ENCODE measurements at places on chromosomes 5 and 9.

DNA sequence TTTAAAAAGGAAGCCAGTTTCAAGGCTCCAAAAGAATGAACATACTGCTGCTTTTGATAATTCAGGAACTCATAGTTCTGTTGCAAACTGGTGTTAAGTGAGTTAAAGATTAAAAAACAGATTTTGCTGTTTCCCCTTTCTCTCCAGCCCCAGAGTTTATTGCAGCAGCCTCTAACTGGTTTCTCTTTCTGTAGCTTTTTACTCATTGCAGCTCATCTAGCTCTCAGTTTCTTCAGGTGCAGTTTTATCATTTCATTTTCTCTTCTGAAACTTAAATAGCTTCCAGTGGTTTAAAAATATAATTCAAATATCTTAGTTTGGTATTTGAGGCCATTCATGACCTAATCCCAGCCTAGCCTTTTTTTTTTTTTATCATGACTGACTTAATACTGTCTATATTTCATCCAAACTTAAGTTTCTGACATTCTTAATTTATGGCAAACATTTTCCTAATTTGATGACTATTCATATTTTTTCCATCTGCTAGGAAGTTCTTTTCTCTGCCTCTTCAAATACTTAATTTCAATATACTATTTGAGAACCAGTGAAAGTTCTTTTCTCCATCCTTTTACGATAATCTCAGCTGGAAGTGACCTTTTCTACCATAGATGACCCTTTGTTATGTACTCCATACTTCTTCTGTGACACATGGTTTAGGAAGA lies 252.7 kb upstream of the GRIA1 start:
- DNase-seq: no peak

DNA sequence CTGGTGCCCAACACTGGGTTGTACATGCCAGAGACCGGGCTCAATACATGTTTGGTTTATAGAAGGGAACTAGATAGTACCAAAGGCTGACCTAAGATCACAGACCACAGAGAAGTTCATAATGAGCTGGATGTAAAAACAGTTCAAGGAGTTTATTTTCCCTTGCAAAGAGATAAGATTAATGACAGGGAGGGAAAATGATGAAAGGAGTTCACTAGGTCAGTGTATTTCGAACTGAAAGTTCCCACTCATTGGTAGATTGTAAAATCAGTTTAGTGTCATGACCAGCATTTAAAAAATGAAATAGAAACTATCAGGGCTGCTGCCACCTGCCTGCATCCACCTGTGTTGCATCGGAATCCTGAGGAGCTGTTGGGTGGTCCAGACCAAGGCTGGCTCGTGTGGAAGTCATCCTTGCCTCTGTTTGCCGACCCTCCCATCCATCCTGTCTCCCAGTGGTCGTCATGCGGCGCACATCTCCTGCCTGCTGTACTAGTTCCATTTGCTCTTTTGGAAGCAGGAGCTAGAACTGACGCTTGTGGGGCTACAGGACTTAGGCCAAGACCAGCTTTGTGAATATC lies 21.1 kb downstream of the TBC1D2 start:
- DNase-seq: no peak

DNA sequence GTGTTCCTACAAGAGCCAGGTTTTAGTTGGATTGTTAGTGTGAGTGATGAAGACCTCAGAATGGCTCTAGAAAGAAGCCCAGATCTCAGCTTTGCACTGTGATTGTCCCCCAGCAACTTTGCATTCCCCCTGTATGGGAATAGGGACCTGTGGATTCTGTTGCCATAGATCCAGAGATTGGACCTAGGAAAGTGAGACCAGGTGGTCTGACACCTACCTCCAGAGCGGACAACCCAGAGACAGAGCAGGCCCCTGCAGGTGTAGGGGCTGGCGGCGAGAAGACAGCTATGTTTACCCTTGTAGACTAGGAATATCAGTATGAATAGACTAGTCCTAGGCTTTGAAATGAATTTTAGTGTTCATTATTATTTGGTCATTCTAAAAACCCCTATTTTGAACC lies 53.6 kb downstream of the IRF1 start:
- no peak for DNase-seq

- DNase-seq: no peak
These were observed 5.1 kb downstream of the RPL37 start for GRCh38 chr5:40829748-40830533.

DNA sequence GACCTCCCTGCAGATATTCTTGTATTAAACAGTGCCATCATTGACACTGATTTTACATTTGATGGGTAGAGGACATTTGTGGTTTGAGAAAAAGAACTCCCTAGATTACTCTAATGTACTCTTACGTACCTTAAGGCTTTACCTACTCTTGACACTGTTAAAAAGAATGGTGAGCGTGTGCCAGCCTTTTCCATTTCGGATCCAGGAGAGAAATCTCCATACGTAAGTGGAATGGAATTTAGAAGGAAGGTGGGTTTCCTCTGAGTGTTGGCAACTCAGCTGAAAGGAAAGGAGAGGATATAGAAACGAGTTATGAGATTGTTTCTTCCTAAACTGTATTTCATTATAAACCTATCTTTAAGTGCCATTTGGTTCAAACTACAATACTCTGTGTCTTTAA lies 40.9 kb downstream of the TNPO1 start:
- no peak for DNase-seq

- no peak for DNase-seq
These were observed 72.3 kb downstream of the LMNB1 start for GRCh38 chr5:126849101-126849678.

DNA sequence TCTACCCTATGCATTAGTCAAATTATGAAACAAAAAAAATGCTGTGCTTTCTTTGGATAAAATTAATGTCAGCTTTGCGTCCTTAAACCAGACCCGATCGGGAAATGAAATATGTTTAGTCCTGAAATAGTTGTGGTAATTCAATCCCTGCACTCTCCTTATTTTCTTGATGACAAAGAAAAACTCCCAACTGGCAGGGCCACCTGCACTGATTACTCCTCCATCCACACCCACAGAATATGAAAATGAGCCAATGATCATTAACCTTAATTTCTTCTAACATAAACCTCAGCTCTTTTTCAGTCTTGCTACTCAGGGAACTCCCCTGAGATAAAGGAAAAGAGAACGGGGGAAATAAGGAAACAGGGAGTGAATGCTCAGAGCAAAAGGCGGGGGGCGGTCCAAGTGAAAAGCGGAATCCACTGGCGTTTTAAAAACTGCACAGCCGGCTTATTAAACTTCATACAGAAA lies 245.3 kb downstream of the BNC2 start:
- DNase-seq: no peak

GRCh38 chr5:132251220-132251725 lies 6.2 kb upstream of the PDLIM4 start:
- no peak for DNase-seq

DNA sequence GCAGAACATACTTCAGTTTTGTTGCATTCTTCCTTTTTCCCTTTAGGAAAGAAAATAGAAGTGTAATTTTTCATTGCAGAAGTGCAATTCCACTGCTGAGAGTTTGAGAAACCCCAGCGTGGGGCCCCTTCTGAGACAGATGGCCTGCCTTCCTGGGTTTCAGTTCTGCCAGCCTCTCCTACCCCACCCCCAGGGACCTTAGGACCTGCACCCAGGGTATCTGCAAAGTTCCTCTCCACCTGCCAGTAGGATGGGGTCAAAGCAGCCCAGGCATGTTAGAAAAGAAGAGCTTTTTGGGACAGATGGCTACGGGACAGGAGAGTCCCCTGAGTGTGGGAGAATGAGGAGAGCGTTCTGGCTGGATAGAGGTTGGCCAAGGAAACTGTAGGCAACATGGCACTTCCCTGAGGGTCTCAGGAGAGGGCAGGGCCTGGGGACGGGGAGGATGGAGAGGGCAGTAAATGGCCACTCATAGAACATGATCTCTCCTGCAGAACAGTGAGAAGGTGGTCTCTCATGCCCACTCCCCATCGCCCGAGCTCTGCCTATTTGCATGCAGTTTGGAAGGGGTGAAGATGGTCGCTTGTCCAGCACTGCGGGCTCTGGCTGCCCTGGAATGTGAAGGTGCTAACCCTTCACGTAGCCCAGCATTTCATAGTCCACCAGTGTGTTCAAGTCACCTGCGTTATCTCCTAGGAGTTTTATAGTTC lies at the start of gene TIFAB:
TIFAB (minus strand) TSS at position 31 of the 710 bp plus-strand sequence. CDS start 2,412 bp downstream, outside the sequence.
- DNase-seq: no peak

DNA sequence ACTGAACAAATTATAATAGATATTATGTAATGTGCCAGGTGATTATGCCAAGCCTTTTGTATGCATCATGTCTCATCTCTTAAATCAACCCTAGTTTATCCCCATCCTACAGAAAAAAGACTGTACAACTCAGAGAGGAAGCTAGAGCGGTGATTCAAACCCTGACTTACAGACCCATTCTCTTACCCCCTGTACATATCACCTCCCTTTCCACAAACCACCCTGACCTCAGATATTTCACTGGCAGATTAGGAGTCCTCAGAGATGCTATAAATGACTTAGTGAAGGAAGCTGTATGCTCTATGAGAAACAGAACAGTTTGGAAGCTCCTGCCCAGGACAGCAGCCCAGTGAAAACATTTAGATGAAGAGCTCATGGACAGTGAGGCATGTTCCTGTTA lies 79.1 kb upstream of the RARS1 start:
- no peak for DNase-seq

DNA sequence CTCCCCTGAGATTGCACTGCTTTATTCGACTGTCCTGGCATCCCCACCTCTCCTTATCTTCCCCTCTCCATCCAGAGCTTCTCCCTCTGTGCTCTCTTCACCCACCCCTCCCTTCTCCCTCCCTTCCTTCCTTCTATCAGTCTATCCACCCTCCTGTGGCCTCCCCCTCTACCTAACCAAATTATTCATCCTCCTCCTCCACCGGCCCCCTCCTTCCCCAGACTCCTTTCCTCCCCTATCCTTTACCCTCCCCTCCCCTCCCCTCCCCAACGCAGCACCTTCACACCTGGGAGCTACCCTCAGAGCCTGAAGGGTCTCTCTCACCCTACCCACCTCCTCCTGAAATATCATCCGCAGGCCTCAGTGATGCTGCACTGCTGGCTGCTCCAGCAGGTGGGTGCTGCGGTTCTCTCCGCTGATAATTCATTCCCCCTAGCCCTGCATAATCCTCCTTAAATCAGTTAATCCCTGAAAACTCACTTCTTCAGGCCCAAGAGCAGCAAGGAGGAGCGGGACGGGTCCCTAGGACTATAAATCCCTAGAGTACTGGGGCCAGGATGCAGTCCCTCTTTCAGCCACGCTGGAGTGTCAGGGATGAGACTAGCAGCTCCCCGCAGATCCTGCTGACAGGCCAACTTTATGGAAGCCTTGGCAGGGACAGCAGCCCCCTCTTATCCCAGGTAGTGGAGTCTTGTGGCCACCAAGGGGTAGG lies 97.8 kb downstream of the PCDH1 start:
- DNase-seq: no peak

GRCh38 chr9:116859763-116860162 lies 172.7 kb downstream of the TRIM32 start:
- DNase-seq: no peak

GRCh38 chr5:100560860-100561259 lies 25.7 kb downstream of the FAM174A start:
- no peak for DNase-seq

DNA sequence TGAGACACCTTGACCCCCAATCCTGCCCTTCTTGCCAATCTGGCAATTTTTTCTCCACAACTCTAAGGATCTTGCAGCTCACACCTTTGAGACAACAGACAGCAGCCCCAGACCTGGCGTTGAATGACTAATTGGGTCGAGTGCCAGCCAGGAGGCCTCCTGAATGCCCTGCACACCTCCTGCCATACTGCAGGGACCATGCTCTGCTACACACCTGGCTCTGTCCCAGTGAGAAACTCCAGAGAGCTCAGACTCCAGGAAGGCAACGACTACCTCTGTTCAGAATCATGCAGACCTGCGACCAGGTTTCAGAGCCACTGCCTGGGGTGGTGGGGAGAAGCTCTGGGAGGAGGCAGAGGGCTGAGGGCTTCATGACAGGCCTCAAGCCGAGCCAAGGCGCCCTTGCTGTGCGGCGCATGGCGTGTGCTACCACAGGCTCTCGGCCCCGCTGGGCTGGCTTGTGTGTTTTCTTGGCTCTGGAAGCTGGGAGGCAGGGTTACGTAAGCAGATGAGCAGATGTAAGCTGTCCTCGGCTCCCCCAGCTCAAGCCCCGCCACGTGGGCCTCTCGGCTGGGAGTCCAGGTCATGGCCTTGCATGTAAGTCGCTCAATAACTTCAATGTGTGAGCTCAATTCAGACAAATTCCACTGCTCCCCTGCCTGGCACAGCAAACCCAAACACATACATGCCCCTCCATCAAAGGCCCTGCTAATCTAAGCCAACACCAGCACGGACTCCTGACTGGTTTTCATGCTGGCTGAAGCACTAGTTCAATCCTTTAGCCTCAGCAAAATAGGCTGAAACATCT lies 27.5 kb downstream of the B4GALT1 start:
- DNase-seq: no peak

- DNase-seq: no peak
These were observed 27.6 kb upstream of the ECM2 start for GRCh38 chr9:92563116-92564100.

DNA sequence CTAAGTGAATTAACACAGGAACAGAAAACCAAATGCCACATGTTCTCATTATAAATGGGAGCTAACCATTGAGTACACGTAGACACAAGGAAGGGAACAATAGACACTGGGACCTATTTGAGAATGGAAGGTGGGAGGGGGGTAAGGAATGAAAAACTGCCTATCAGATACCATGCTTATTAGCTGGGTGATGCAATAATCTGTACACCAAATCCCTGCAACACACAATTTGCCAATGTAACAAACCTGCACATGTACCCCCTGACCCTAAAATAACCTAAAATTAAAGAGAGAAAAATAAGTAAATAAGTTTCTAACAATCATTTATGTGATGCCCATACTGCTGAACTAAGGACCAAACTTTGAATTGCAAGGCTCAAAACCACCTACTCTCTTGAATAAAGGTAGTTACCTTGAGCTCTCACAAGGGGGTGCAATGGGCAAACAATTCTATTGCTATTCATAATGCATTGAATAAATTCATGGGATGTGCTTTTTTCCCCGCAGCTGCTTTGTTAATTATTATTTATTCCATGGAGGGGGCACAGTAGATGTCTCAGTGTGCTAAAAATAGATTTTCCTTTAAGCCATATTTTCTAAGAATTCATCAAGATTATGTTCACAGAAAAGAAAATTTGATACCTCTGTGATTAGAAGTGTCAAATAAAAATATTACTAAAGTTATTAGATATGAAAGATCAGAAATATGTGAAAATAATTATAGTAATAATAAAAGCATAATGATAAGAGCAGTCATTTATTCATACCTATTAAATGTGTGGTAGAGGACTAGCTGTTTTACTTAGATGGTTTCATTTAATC lies 76.2 kb upstream of the PTPN3 start:
- no peak for DNase-seq

GRCh38 chr9:84266087-84266561 lies 74.4 kb downstream of the SLC28A3 start:
- DNase-seq: no peak

GRCh38 chr5:87390075-87390474 lies 22.7 kb downstream of the CCNH start:
- no peak for DNase-seq

GRCh38 chr5:168992016-168992415 lies 308.9 kb downstream of the SLIT3 start:
- no peak for DNase-seq

DNA sequence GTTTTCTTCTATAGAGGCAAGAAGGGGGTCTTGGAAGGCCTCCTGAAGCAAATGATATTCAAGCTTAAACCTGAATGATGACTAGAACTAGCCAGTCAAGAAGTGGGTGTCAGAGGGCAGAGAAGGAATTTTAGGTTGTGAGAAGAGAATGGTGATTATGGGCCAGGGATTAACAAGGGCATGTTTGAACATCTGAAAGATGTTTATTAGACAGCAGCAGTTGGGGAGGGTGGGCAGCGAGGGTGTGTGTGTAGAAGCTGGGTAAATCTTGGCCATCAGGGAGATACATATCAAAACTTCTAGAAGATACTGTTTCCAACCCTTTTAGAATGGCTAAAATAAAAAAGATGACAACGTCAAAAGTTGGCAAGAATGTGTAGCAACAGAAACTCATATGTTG lies 54.5 kb downstream of the MAN2A1 start:
- DNase-seq: no peak
